ENCODE measurements at places on chromosomes 4 and X. TPM values are rescaled to one million over a fixed set of nuclear protein-coding genes. Genes with fewer than 3 reads are reported as not detected.

The POU3F4 gene
- not detected for total RNA-seq

The LAMP2 gene
- total RNA-seq = 146 TPM

The ANK2 gene
- total RNA-seq = 13.3 TPM

The USP17L11 gene
- not detected for total RNA-seq

The MAGEA10 gene
- total RNA-seq = not detected

The SULT1B1 gene
- not detected for total RNA-seq

The COPS4 gene
- 61.3 TPM for total RNA-seq

The RAB40A gene
- total RNA-seq = not detected

The NHSL2 gene
- 1.4 TPM for total RNA-seq

The MXRA5 gene
- total RNA-seq = 10.1 TPM

The CFI gene
- total RNA-seq = 0.57 TPM

The ADH4 gene
- not detected for total RNA-seq

The MAGEC2 gene
- not detected for total RNA-seq

The KLHL2 gene
- 20.1 TPM for total RNA-seq

The C4orf54 gene
- not detected for total RNA-seq

The RHOH gene
- 0.44 TPM for total RNA-seq

The GAGE2A gene
- not detected for total RNA-seq

The PAGE2 gene
- total RNA-seq = not detected

The FAM193A gene
- total RNA-seq = 24.3 TPM

The KCND1 gene
- under 0.01 TPM for total RNA-seq

The WAS gene
- 0.14 TPM for total RNA-seq

The PARM1 gene
- 12.9 TPM for total RNA-seq

The MAGEC1 gene
- not detected for total RNA-seq

The S100P gene
- not detected for total RNA-seq

The CT45A3 gene
- total RNA-seq = not detected

The ARHGAP10 gene
- 59.3 TPM for total RNA-seq

The DCAF12L1 gene
- total RNA-seq = not detected

The SCML2 gene
- total RNA-seq = 0.22 TPM

The ADH5 gene
- total RNA-seq = 184 TPM

The PDGFC gene
- total RNA-seq = 151 TPM

The ERCC6L gene
- under 0.01 TPM for total RNA-seq

The IL13RA2 gene
- total RNA-seq = 27.8 TPM

The MAGEA3 gene
- not detected for total RNA-seq

The SYTL5 gene
- 1.5 TPM for total RNA-seq

The HEPH gene
- 0.22 TPM for total RNA-seq

The POLN gene
- total RNA-seq = 1.1 TPM

The CNGA1 gene
- total RNA-seq = not detected

The TLR1 gene
- 0.44 TPM for total RNA-seq

The FGFR3 gene
- 0.29 TPM for total RNA-seq

The SSR4 gene
- total RNA-seq = 182 TPM

The PLXNB3 gene
- total RNA-seq = 4.6 TPM

The SOD3 gene
- total RNA-seq = 18.9 TPM

The PPP4R3C gene
- not detected for total RNA-seq

The NAA11 gene
- 3.9 TPM for total RNA-seq

The PDS5A gene
- total RNA-seq = 79.9 TPM

The GYG2 gene
- 18.2 TPM for total RNA-seq

The GBA3 gene
- not detected for total RNA-seq

The SPCS3 gene
- 286 TPM for total RNA-seq

The CAPN6 gene
- not detected for total RNA-seq

The PROM1 gene
- 0.14 TPM for total RNA-seq

The SYP gene
- total RNA-seq = 0.29 TPM

The TCEANC gene
- total RNA-seq = 1.7 TPM

The ADH1B gene
- not detected for total RNA-seq
